ENCODE measurements at places on chromosomes 3 and 15.

DNA sequence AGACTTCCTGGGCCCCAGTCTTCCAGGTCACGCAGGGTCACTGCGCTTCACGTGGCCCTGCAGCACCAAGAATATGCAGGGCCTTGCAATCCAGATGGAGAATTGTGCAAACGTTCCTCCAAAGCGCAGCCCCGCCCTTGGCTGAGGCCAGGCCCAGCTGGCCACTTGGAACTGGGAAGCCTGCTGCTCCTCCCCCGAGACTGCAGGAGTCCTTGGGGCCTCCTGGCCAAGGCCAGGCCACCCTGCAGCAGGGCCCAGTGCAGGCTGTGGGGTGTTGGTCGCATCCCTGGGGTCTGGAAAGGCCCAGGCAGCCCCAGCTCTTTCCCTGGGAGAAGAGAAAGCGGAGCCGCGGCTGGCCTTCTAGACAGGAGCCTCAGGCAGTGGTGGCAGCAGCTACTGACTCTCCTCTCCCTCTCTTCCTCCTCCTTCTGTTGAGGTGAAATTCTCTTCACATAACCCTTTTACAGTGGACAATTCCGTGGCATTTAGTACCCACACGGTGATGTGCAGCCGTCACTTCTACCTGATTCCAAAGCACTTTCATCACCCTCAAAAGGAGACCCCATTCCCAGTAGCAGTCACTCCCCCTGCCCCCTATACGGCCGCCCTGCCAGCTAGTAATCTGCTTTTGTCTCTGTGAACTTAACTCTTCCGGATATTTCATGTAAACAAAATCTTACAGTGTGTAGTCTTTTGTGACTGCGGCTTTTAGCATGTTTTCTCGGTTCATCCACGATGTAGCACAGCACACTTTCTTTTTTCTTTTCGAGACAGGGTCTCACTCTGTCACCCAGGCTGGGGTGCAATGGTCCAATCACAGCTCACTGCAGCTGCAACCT is 103.9 kb downstream of the TMEM266 start:
- DNase-seq = no peak

GRCh38 chr15:33968224-33968623 is at the start of gene CHRM5:
Gene CHRM5 (plus strand): TSS chr15:33968497. CDS start chr15:34062718, 94,221 bp downstream.
- no peak for DNase-seq

DNA sequence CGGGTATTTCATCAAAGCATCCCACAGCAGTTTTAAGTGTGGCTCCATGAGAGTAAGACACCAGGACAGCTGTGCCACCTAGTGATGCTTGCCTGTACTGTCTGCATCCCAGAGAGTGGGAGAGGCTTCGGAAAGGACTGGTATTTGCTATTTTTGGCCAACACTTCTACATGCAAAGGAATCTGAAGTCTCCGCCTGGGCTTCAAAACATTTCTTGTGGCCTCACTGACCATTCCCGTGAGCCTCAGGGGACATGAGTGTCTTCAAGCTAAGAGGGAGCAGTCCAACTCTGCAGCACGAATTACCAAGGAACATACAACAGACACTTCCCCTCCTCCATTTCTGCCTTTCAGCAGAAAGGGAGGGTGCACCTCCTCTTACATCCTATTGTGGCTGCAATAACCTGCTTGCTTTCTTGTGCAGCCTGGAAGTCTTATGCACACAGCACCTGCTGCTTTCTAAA is 177.5 kb downstream of the RORA start:
- DNase-seq = peak; percentile 25

DNA sequence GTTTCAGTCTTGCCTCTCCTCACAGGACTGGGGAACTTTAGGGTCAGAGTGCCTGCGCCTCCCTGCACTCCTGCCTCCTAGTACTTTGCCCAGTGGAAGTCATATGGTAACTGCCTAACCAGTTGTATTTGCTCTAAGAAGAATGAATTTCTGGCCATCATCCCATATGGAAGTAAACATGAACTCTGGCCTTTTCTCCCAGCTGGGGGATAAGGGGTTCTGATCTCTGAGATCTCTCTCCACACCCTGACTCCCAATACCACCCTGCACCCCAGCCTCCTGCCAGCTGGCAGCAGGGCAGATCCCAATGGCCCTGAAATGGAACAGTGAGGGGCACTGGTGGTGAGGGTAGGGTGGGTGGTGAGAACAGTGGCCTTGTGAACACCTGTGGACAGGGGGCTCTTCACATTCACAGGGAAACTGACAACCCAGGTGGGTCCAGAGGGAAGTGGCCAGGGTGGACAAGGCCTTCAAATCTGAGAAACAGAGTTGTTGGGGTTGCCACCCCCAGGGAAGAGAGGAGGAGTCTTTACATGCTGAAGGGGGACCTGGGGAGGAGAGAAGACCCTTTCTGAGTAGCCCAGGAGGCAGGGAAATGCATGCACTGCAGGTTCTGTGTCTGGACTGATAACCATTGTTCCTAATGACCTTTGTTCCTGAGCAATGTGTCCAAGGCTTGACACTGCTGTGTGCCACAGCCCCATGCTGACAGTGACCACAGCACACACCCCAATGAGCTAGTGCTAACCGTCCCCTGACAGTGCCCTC is 36.9 kb downstream of the RHCG start:
- DNase-seq = peak; percentile 65

DNA sequence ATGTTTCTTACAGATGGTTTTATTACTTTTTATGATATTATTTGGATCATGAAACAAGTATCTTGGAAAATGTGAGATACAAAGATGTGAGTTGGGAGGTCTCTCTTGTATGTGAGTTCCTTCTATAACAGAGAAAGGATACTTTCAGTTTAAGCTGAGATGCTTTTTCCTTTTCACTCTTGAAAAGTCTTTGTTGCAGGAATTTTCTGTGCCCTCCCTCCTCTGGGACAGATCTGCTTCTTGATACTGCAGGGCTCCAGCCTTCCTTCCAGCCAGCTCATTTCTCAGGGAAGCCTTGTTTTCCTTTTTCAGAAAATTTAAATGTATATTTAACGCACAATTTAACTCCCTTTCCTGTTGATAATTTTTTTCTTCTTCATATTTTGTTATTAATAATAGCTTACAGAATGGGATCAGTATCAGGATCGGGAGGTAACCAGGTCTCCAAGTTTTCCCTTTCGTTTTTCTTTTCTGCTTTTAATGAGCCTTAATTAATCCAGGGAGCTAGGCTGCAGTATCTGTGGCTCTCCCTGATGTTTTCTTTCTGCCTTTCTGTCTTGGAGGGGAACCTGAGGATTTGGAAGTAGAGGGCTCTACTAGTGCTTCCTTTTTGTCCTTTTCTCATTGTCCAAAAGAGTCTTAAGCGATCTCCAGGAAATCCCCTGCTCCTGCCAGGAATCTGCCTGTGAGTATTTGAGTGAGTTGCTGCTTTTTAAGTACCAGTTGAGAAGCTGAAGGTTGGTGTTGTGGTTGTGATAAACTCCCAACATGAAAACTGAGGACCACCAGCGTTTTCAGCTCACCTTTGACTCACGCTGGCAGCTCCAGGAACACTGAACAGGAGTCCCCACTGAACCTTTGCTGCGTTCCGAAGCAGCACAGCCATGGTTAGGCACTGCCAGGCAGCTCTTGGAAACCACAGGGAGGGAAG is 105.7 kb downstream of the IGF1R start:
- DNase-seq = no peak

- DNase-seq = no peak
Measured at GRCh38 chr15:90610190-90610589, 80.5 kb downstream of the CRTC3 start.

DNA sequence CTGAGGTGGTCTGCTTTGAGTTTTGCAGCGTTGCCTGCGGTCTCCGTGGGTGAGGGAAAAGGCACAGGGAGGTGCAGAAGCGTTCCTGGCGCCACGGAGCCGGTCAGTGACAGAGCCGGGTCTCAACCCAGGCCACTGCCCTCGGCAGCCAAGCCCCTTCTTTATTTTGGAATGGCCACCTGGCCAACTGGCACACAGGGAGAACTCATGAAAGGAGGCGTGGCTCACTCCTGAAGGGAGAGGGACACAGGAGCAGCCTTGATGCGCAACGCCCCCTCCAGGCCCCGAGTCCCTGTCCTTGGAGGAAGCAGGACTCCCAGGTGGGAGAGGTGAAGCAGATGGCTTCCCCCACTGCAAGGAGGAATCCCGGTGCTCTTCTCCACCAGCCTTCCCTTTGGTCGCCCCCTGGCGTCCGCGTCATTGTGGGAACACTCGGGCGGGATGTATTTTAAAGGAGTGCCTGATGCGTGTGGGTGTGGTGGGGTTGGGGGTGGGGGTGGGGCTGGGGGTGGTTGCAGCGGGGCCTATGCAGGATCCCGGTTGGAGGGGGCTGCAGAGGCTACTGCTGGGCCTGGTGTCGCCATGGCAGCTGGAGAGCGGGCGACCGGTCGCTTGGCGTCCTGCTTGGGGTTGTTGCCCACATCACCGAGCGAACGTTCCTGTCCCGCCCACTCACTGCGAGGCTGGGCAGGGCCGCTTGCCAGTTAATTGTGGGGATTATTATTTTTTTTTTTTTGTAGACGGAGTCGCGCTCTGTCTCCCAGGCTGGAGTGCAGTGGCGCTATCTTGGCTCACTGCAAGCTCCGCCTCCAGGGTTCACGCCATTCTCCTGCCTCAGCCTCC is 32.6 kb downstream of the APBA2 start:
- DNase-seq = peak; percentile 45

DNA sequence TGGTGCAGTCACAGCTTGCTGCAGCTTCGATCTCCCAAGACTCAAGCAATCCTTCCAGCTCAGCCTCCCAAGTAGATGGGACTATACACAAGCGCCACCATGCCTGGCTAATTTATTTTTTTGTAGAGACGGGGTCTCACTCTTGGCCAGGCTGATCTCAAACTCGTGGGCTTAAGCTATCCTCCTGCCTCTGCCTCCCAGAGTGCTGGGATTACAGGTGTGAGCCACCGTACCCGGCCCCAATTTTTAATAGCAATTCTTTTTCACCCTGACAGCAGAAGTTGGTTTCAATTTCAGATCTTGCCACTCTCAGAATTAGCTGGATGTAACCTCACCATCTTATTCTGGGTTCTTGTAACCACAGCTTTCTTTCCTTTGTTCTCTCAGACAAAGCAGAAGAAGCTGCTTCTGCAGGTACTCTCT is 64.8 kb downstream of the TRIM71 start:
- DNase-seq = no peak

GRCh38 chr3:15096046-15096445 is 2.9 kb downstream of the RBSN start:
- DNase-seq = no peak

- no peak for DNase-seq
Measured at GRCh38 chr15:98658831-98659699, 10.7 kb downstream of the IGF1R start.

GRCh38 chr3:66593978-66594377 is 93.2 kb upstream of the LRIG1 start:
- DNase-seq = no peak

- no peak for DNase-seq
Measured at GRCh38 chr3:188156056-188156455, 2.1 kb downstream of the LPP start.

- no peak for DNase-seq
Measured at GRCh38 chr15:80635953-80636352, 59.2 kb upstream of the ABHD17C start.

DNA sequence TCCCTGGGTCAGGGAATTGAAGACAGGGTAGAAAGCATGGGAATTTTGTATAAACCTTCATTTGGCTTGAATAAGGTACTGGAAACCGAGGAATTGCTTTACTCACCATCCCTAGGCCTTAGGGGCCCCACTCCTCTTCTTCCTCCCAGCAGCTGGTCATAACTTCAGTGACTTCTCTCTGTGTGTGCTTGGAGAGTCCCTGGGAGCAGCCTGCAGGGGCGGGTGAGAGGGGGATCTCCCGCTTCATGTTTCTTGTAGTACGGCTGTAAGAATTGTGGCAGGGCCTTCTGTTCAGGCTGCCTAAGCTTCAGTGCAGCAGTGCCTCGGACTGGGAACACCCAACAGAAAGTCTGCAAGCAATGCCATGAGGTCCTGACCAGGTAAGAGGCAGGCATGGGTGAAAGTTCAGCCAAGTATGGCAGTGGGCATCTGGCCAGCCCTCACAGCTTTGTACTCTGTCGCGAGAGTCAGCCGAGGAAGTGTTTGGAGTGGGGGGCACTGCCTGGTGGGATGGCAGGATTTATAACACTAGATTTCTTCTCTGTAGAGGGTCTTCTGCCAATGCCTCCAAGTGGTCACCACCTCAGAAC is 1.7 kb upstream of the DNAJC17 start:
- DNase-seq = no peak

DNA sequence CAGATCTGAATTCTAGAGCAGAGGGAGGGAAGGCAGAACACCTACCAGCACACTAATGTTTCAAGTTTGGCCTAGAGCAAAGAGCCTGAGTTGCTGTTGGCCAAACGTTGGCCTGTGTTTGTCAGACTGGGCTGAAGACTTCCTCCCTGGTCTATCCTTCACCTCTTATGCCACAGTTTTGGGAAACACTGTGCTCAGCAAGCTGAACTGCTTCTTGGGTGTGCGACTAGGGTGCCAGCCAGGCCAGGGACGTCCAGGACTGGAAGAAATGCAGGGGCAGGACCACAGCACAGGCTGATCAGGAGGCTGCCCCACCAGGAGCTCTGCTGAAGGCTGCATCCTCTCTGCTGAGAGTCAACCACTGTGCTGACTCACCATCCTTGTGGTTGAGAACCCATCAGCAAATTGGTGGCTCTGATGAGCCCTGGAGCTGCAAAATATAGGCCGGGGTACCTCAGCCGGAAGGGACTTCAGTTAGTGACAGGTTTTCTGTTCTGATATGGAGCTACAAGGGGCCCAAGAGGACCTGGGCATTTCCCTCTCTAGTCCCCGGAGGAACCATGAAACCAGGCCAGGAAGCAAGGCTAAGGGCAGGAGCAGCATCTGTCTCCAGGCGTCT is 131.6 kb upstream of the RASGRP1 start:
- no peak for DNase-seq

- no peak for DNase-seq
Measured at GRCh38 chr15:58057559-58057958, 8.0 kb downstream of the ALDH1A2 start.

DNA sequence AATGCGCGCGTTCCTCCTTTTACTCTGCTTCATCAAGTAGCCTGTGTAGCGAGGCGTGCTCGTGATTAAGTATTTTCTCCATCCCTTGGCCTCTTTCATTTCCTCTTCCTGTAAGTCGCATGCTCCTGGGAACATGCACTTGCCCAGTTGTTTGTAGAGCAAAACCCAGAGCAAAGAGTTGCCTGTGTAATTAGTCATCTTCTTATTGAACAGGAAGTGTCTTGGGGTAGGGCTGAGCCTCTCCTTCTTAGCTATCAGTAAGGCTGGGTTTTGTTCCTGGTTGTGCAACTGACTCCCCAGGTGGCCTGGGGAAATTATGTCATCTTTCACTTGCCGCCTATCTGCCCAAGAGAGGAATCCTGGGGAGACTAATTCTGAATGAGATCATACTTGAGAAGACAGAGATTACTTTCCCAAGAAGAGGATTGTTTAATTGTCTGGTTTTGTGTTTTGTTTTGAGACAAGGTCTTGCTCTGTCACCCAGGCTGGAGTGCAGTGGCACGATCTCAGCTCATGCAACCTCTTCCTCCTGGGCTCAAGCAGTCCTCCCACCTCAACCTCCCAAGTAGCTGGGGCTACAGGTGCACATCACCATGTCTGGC is 14.9 kb downstream of the LIPH start:
- no peak for DNase-seq
